ENCODE measurements at places on chromosomes 4 and X. TPM values are rescaled to one million over a fixed set of nuclear protein-coding genes. Genes with fewer than 3 reads are reported as not detected.

- DNase-seq, result no peak
Measured at GRCh38 chr4:337932-338758, 531 bp downstream of the ZNF141 start.

- no peak for DNase-seq
Measured at GRCh38 chr4:18033111-18034085, 11.8 kb upstream of the LCORL start.

- no peak for DNase-seq
Measured at GRCh38 chr4:106429885-106430284, 61.3 kb upstream of the GIMD1 start.

- DNase-seq, result no peak
Measured at GRCh38 chr4:2079926-2080325, 20.8 kb downstream of the NAT8L start.

- no peak for DNase-seq
Measured at GRCh38 chr4:61195101-61195500, 5.0 kb upstream of the ADGRL3 start.

GRCh38 chrX:110541266-110541665, 182.6 kb downstream of the RTL9 start:
- DNase-seq, result no peak

DNA sequence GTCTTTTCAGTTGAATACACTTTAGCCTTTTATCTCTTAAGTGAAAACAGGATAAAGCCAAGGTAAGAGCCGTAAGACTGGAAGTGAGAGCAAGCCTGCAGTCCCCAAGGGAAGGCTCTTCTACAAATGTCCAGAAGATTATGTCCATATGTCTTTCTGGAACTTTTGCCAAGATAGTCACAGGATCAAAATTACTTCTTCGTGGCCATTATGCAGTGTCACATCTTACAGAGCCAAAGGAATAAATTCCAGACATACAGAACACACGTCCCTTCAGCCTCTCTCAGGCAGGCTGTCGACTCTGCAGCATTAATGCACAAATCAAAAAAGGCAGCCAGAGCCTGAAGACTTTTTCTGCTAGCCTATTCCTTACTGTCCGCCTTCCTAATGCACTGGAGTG, 10.9 kb upstream of the GATB start:
- DNase-seq, result no peak

GRCh38 chrX:150846130-150846529, 52.3 kb downstream of the CD99L2 start:
- DNase-seq, result no peak

GRCh38 chr4:38858097-38858420, 1.4 kb upstream of the TLR6 start:
- no peak for DNase-seq

GRCh38 chr4:138540056-138540800, 298.1 kb upstream of the SLC7A11 start:
- no peak for DNase-seq

DNA sequence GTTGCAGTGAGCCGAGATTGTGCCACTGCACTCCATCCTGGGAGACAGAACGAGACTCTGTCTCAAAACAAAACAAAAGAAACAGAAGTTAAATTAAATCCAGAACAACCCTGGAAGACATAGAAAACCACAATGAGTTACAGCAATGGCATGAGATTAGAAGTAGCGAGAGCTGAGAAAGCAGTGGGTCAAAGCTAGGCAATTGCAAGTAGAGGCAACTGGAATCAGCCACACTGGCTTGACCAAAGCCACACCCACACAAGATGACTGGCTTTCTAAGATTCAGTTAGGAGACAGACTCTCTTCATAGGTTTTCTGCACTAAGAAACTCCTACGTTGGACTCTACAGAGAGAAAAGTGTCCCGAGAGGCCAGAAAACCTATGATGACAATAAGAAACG, 443.0 kb downstream of the GPM6A start:
- DNase-seq, result no peak

DNA sequence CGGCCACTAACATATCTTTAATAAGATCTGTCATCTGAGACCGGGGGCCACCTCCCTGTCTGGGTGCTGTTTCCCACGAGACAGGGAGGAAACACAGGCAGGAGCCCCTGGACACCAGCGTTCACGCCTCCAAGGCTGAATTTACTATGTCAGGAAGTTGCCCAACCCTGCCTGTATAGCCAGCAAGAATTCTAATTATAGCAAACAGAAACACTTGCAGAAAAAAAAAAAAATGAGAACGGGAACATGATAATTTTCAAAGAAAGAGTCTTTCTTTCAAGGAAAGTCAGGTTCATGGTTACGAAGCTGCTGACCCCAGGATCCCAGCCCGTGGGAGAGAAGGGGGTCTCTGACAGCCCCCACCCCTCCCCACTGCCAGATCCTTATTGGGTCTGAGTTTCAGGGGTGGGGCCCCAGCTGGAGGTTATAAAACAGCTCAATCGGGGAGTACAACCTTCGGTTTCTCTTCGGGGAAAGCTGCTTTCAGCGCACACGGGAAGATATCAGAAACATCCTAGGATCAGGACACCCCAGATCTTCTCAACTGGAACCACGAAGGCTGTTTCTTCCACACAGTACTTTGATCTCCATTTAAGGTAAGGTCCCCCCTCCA, at the start of gene IL3RA:
IL3RA (plus strand) TSS at position 455 of the 613 bp plus-strand sequence. CDS start 4,981 bp downstream, outside the sequence.
- DNase-seq, result peak; percentile 34

GRCh38 chr4:15142201-15142600, 139.9 kb downstream of the CPEB2 start:
- DNase-seq, result no peak

- no peak for DNase-seq
Measured at GRCh38 chr4:173517781-173518424, 12.1 kb downstream of the HAND2 start.

- DNase-seq, result no peak
Measured at GRCh38 chr4:77865259-77865658, 2.6 kb downstream of the MRPL1 start.

DNA sequence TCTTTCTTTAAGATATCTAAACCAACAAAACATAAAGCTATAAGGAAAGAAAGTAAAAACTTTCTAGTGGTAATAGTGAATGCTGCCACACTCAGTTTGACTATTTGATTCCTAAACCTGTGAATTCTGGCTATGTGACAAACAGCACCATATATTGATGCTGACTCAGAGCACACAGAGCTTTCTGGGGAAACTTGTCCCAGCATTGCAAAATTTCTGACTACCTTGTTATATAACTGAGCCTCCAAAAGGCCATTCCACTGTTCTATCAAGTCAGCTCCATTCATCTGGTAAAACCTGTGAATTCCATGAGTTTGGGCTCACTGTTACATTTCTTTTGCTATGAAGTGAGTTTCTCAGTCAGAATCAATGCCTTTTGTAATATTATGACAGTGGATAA, 1229.7 kb downstream of the PCDH18 start:
- no peak for DNase-seq

DNA sequence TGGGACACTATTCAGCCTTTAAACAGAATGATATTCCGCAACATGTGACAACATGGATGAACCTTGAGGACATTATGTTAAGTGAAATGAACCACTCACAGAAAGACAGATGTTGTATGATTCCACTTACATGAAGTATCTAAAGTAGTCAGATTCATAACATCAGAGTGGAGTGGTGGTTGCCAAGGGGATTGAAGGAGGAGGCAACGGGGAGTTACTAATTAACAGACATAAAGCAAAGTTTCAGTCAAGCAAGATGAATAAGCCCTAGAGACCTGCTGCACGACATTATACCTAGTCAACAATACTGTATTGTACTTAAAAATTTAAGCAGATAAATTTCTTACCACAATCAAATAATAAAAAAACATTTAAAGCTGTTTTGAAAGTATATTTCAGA, 105.0 kb upstream of the NR0B1 start:
- no peak for DNase-seq

DNA sequence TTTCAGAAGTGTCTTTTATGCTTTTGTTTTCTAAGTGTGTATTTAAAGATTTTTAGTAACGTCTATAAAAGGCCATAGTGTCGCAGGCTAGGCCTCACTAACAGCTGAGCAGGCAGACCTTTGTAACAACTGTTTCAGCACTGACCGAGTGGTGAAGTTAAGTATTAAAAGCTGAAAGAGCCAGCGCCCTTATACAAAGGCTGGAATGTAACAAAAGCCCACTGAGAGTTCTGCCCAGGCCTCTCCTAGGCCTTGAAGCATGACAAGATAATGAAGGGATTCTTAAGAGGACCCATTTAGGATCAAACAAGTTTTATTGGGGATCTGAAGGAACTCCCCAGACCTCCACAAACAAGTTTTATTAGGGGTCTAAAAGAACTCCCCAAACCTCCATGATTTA, 722.5 kb upstream of the PRKX start:
- DNase-seq, result no peak

- DNase-seq, result no peak
Measured at GRCh38 chr4:88257726-88258125, 26.6 kb downstream of the PPM1K start.

DNA sequence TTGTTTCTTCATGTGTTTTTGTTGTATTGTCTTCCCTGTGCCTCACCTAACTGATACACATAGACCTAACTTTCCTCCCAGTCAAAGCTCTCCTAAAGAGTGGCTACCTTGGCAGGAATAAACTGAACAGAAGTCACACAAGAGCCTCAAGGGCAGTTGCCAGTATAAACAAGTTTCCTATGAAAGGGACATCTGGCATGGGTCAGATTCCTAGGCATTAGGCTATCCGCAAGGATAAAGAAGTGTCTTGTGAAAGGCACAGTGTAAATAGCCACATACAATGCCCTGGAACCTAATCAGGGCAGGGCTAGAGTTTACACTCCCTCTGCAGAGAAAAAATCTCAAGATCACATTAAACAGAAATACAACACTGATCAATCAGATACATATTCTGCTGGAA, 220.8 kb downstream of the SPANXN3 start:
- DNase-seq, result no peak

DNA sequence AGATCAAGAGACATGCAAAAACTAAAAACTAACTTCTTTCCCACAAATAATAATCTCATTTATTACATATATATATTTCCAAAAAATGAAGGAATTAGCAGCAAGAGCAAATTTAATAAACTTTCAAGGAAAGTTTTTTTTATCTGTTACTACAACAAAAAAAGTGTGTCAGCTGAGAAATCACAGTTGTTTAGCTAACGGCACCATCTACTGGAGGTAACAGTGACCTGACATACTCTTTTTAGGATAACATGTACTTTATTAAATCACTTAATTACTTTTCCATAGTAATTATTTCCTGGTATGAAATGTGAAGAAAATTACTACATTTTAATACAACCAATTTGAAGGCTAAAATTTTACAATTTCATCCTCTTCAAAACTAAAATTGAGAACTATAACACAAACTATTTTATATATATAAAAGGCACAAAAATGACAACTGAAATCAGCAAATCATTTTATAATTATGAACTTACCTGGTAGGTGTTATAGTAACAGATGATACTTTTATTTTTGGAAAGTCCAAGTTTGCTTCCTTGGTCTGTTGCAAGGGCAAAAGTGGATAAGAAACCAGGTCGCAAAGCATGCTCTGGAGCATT, 9.1 kb downstream of the LAMTOR3 start:
- peak; percentile 63 for DNase-seq

DNA sequence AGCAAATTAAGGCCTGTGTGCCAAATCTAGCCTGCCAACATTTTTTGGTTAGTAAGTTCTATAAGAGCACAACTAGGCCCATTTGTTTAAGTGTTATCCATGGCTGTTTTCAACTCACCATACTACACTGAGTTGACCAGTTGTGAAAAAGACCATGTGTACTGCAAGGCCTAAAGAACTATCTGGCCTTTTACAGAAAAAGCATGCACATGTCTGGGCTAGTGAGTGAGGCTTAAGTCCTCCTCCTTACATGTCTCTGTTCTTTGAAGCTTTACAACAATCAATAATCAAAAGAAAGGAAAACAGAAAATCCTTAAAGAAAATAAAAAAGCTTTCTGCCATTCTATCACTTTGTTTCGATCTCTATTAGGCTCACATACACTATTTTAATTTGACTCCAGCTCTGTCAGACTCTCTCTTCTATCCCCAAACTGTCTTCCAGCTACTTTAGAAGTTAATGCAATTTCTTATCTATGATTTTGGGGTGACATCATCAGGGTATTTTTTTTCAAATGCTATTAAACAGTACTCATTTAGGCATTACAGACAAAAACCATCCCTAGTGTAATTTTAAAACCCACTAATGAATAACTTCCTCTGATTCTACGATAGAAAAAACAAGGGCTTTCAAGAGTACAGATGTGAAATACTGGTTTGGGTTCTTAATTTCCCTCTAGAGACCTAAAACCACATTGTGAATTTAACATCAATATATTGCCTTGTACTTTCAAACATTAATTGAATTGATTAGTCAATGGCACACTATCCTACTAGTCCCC, 161.8 kb downstream of the MAB21L2 start:
- no peak for DNase-seq

- DNase-seq, result no peak
Measured at GRCh38 chrX:50643525-50644137, 170.4 kb downstream of the SHROOM4 start.

- DNase-seq, result no peak
Measured at GRCh38 chr4:157014621-157015591, 43.3 kb upstream of the PDGFC start.

DNA sequence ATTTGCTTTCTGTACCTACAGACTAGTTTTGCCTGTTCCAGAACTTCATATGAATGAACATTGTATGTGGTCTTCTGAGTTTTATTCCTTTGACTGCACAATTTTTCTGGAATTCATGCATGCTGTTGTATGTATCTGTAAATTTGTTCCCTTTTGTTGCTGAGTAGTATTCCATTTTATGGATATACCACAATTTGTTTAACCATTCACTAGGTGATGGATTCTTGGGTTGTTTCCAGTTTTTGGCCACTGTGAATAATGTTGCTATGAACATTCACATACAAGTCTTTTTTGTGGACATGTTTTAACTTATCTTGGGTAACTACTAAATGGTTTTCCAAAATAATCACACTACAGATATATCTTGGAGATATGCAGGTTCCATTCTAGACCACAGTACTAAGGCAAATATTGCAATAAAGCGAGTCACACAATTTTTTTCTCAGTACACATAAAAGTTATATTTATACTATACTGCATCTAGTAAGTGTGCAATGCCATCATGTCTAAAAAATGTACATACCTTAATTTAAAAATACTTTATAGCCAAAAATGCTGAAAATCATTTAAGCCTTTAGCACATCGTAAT, 58.7 kb downstream of the TSPAN5 start:
- no peak for DNase-seq

GRCh38 chr4:73705721-73706120, 34.6 kb upstream of the CXCL8 start:
- no peak for DNase-seq

GRCh38 chrX:74534569-74535038, 79.8 kb downstream of the RLIM start:
- DNase-seq, result no peak

GRCh38 chr4:141636082-141636770, at the start of gene IL15:
TSS of gene IL15 (plus strand) at chr4:141636583. CDS start at chr4:141719465, 82,882 bp downstream.
- peak; percentile 81 for DNase-seq

- no peak for DNase-seq
Measured at GRCh38 chr4:8118035-8118434, 40.6 kb downstream of the ABLIM2 start.

ZNF141 gene
- 25.9 TPM for total RNA-seq

KLHL5 gene
- 25.0 TPM for total RNA-seq

TMSB15A gene
- 0.52 TPM for total RNA-seq

PITX2 gene
- total RNA-seq, result not detected

NPY2R gene
- not detected for total RNA-seq

PRKG2 gene
- total RNA-seq, result 0.15 TPM

NXF3 gene
- total RNA-seq, result not detected

TCP11X2 gene
- not detected for total RNA-seq

APBB2 gene
- 0.62 TPM for total RNA-seq

TMEM144 gene
- not detected for total RNA-seq

DCLK2 gene
- not detected for total RNA-seq

SPIN2B gene
- 10.4 TPM for total RNA-seq

FAM9B gene
- not detected for total RNA-seq

CFAP47 gene
- total RNA-seq, result not detected

SPATA18 gene
- total RNA-seq, result 0.73 TPM

SPIN4 gene
- 8.0 TPM for total RNA-seq

Measured in activated CD4-positive, alpha-beta T cell treated with anti-CD3 and anti-CD28 coated beads, Interleukin-2, amount 10 ng/mL, durations not matched to agents 7 days and 5 days (primary cell).